ENCODE measurements at places on chromosomes 13 and 19.

- no peak for DNase-seq
Observed at GRCh38 chr13:46822551-46822950, 25.6 kb upstream of the ESD start.

DNA sequence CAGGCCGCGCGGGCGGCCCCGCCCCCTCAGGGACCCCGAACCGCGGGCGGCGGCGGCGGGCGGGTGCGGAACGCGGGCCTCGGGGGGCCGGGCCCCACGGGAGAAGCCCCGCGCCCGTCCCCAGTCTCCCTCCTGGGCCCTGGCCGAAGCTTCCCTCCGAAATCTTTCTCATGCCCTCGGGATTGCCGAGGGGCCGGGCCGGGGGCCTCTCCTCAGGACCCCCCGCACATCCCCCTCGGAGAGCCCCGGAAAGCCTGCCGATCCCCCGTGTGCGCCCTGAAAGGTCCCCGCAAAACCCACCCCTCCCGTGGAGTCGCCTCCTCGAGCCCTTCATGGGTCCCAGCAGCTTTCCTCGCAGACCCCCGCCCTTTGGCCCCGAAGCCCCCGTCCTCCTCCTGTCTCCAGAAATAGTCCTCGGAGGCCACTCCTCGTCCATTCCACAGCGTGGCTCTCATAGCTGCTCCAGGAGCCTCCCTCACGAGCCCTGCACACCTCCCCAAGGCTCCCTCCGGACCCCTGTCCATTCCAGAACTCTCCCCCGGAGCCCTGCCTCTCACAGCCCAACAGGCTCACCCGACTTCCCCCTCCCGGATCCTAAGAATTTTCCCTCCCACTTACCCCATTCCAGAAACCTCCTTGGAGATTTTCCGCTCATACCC is 555 bp downstream of the SAMD4B start:
- peak; percentile 49 for DNase-seq

- no peak for DNase-seq
Observed at GRCh38 chr13:112802802-112803195, 113.0 kb downstream of the ATP11A start.

GRCh38 chr13:29957320-29957719 is 106.9 kb upstream of the UBL3 start:
- DNase-seq, result no peak

DNA sequence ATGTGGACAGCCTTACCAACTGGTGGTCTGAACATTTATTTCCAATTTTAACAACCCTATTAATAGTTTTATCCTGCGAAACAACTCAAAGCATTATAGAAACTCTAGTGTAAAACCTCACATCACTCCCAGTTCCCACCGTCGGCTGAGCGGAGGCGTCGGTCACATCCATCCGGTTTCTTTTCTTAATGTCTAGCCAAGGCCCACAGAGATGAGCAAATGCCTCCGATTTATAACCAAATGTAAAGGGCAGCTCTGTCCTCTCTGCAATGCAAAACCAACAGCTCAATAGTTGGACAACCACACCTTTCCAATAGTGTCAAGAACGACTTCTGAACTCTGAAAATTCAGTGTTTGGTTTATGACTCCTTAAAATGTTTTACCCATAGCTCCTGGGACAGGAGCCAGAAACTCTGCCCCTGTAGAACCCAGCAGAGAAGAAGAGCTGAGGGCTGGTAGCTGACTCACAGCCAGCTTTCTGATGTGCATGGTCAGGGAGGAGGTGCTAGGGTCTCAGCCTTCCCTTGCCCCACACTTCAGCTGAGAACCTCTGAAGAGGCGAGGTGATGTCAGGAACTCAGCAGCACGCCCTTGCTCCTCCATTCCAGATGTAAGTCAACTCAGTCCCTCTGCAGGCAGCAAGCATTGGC is 90.2 kb upstream of the UQCRFS1 start:
- no peak for DNase-seq

- DNase-seq, result no peak
Observed at GRCh38 chr13:111990362-111990761, 76.6 kb upstream of the SOX1 start.

DNA sequence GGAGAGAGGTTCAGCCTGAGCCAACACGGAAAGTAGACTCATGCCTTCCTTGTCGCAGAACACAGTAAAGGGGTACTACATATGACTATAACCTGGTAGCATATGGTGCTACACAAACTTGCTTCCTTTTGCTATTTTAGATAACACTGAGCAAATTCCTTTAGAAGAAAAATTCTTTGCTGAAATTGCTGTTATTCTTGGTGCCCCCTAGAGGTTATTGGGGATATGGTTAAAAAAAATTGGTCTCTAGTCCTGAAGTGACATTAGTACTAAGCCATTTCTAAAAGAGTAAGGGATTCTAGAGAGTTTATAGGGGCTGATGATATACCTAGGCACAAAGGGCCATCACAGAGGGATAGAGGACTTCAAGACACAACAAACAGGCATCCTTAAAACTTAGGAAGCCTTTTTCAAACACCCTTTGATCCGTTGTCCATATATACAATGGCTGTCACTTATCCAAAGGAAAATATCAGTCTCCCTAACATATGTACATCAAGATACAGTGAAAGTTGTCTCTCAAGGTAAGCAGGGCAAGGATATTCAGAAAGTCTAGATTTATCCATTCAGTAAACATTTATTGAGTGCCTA is 13.9 kb upstream of the HS6ST3 start:
- DNase-seq, result peak; percentile 21

DNA sequence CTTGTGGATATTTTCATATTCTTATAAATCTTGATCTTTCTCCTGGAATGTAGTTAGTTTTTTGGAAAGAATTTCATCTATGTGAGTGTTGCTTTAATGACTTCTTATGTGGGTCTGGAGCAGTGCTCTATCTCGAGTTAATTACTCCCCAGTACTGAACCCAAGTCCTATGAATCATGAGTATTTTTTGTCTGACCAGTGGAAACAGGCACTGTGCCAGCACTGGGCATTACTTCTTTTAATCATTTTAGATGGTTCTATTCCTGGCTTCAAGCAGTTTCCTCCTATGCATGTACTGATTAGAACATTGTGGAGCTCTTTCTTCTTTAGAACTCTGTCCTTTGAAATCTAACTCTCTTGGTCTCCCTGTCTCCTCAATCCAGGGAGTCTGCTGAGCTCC is 466.3 kb downstream of the PCDH17 start:
- no peak for DNase-seq

GRCh38 chr13:112465251-112466131 is 89.3 kb downstream of the SPACA7 start:
- DNase-seq, result no peak

- peak; percentile 72 for DNase-seq
Observed at GRCh38 chr13:66312312-66313087, 917.6 kb downstream of the PCDH9 start.

- DNase-seq, result no peak
Observed at GRCh38 chr19:7125221-7125620, 55.7 kb downstream of the ZNF557 start.

DNA sequence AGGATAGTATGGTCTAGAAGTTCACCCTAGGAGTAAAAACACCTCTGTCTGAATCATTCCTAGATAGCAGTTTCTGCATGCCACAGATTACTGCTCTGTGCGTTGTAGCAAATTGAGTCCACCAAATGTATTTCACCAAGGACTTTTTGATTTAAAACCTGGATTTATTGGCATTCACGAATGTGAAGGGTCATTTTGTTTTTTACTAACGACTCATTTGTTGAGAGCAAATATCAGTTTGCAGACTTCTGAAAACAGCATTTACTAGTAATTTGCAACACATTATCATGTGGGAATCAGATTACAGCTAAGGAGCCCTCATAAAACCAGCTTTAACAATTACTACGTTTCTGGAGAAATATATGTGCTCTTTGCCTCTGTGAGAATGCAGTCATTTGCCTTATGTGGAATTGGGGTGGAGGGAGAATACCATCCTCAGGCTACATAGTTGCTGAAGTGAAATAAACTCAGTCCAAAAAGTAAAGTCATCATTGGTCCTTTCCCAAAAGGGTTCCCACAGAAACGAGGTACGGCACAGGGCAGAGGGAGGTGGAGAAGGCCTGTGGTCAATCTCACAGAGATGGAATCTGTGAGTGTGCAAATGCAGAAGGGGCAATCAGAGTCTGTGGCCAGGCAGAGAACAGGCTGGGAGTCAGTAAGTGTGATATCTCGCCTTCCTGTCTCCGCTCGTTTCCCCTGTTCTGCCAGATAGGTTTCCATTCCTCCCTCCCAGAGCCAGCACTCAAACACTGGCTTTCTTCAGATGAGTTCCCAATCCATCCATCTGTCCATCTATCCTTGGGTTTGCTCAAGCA is 63.1 kb downstream of the DLEU7 start:
- DNase-seq, result no peak

DNA sequence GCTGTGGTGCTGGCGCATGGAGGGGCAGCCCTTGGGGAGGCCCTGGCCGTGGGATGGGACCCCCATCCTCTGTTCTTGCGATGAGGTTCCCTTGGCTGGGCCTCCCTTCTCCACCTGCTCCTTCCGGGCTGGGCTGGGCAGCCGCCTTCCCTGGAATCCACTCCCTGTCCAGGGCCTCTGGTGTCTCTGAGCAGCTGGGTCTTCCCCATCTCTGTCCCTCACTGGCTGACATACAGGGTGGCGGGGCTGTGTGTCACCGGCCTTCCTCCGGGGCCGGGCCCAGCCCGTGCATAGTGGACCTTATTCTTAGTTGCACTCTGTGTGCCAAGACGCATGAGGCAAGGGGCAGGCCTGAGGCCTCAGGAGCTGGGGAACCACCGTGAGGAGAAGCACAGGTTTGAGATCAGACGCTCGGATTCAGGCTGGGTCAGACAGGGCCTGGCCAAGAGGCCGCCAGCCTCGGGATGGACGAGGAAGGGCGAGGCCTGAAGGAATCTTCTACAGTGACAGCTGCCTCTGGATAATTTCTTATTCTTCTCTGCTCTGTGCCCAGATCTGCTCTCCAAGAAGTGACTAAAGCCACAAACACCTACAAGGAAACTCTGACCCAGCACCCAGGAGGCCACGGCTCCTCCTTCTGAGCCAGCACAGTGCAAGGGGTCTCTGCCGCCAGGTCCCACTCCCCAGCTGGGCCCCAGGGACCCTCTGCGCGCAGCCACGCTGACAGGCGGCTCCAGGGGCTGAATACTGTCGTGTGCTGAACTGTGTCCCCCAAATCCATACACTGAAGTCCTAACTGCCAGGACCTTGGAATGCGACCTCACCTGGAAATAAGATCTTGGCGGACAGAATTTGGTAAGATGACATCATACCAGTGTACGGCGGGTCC is 11.0 kb downstream of the SGTA start:
- DNase-seq, result no peak

- no peak for DNase-seq
Observed at GRCh38 chr19:29947871-29948270, 5.8 kb downstream of the URI1 start.

- no peak for DNase-seq
Observed at GRCh38 chr13:45410466-45410865, 7.7 kb downstream of the SLC25A30 start.
